ENCODE measurements at places on chromosomes 5 and 9.

DNA sequence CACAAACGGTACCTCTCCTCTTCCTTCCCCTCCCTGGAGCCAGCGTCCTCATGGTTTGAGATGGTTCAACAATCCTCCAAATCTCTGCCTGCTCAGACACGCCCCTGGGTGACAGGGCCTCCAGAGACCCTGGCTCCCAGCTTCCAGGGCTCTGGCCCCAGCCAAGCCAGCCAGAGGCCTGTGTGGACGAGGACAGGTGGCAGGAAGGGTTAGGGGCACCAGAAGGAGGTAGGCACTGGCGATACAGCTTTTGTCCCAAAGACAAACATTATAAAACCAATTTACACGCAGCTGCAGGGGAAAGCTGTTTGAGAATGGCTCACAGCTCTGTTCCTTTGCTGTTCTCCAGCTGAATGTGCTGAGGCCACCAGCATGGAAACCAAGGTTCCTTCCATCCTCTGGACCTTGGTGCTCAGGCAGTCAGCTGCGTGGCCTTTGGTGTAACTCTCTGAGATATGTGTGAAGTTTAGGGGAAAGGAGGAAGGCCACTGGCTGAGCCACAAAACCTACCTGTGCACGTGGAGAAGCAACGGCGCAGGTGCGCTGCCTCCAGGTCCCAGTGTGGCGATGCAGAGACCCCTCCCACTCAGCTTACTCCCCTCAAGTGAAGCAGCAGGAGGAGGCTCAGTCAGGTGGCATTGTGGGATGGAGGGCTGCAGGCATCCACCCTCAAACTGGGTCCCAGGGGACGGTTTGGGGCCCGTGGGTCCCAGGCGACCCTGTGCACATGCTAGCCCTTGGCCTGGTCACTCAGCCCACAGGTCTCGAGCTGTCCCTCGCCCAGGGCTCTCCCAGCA is 4.3 kb upstream of the QRFP start:
- no peak for DNase-seq

DNA sequence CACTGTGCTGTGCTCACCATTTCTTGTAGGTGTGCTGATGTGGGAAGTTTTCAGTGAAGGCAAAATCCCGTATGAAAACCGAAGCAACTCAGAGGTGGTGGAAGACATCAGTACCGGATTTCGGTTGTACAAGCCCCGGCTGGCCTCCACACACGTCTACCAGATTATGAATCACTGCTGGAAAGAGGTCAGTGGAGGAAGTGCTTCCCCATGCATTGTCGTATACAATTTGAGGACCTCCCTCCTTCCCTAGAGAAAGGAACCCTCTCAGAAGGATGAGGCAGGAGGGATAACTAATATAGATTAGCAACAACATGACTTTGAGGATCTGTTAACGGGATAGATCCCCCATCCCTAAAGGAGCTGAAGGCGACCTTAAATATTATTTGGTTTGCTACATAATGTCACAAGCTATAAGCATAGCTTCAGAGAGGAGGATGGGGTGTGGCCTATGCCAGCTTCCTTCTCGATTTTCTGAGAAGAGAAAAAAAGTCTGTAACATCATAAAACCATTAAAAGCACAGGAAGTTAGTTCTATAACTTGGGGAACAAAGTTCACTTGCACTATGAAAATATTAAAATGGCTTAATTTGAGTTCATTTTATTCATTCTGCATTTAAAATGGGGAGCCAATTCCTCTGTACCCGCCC is 17.0 kb upstream of the CYFIP2 start:
- DNase-seq, result no peak

GRCh38 chr5:173778152-173778782 is 109.9 kb upstream of the CPEB4 start:
- DNase-seq, result no peak

GRCh38 chr5:80468131-80468530 is 19.8 kb upstream of the FAM151B start:
- no peak for DNase-seq

- no peak for DNase-seq
Observed at GRCh38 chr9:85077944-85078343, 408.4 kb downstream of the NTRK2 start.

- DNase-seq, result no peak
Observed at GRCh38 chr5:180259260-180259611, 32.6 kb downstream of the MAPK9 start.

DNA sequence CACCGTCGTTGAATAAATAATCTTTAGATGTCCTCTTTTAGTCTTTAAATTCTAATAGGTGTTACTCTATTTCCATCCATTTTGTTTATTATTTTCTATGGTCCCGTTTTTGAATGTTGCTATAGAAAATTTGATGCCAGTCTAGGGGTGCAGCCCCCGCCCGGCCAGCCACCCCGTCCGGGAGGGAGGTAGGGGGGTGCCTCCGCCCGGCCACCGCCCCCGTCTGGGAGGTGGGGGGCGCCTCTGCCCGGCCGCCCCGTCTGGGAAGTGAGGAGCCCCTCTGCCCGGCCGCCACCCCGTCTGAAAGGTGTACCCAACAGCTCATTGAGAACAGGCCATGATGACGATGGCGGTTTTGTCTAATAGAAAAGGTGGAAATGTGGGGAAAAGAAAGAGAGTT is 2372.2 kb upstream of the WWC1 start:
- DNase-seq, result no peak

DNA sequence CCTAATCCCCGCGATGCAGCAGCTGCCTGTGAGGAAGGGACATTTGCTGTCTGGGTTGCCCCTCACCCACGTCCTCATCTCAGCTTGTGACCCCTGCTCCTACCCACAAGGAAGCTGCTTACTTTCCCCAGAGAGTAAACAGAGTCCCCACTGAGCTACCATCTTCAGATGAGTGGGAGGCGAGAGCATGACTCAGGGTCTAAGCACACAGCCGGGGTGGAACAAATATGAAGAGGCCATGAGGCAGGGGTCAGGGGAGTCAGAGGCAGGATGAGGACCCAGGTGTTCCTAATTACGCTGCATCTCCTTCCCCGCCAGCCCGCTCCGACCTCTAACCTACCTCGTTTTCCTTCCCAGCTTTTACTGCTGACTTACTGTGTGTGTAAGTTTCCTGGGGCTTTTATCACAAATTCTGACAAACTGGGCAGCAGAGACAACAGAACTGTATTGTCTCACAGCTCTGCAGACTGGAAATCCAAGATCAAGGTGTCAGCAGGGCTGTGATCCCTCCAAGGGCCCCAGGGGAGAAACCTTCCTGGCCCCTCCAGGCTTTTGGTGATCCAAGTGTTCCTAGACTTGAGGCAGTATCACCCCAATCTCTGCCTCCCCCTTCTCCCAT is 94.0 kb upstream of the DNAH5 start:
- peak; percentile 61 for DNase-seq

DNA sequence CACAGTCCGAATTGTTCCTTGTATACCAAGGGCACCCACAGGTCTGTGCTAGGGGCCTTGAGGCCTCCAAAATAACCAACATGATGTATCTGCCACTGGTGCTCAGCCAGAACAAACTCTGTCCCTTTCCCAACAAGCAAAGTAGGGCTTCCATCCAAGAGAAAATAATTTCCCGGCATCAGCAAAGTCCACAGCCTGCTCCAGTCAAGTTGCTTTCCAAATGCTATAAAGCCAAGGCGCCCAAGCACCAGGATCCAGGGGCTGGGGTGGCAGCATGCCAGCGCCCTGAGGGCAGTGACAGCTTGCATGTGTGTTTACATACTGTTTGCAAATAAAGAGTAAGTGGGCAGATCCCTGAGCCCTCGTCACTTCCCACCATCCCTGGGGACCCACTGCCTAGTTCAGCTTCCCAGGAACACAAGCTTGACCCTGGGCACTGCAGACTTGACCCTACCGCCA is 155.9 kb downstream of the ERCC6L2 start:
- DNase-seq, result no peak

DNA sequence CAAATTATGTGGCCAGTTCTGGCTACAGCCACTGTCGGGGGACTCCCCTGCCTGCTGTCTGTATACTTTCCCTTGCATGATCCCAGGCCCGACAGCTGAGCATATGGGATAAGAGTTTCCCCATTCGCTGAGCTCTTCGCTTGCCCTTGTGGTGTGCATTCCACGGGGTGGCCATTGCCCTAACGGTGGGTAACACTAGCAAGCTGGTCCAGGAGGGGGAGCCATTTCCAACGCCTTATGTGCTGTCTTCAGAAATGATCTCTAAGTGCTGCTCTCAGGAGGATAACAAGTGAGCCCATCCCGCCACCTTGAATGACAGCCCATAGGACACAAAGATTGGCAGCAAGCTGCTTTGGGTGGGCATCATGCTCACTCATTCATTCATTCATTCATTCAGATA is 190.9 kb downstream of the FSTL4 start:
- DNase-seq, result peak; percentile 3

DNA sequence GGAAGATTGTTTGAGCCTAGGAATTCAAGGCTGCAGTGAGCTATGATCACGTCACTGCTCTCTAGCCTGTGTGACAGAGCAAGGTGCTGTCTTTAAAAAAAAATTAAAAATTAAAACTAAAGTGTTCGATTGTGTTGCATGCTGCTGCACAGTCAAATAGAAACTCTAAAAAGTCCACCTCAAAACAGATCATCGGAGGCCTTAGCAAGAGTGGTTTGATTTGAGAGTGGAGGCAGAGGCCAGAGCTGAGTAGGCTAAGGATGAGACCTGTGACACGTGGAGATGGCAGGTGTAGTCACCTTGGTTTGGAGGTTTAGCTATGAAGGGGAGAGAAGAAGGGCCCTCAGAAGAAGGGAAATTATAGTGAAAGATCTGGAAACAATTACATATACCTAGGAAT is 2.8 kb upstream of the PTPDC1 start:
- DNase-seq, result no peak

DNA sequence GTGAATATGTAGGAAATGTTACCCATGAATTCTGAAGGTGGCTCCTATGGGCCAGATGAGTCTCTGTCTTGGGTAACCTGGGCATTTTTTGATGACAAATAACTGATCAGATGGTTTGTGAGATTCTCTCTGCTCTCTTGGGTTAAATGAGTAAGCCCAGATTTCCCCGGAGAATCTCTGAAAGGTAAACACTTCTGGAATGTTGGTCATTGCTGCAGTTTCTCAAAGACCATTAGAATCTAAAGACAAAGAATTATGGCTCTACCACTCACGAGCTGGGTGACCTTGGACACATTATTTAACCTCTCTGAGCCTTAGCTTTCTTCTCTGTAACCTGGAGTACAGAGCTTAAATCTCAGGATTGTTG is 191.2 kb downstream of the DAB2IP start:
- peak; percentile 71 for DNase-seq

- DNase-seq, result no peak
Observed at GRCh38 chr9:132327537-132327936, 27.2 kb downstream of the SETX start.

DNA sequence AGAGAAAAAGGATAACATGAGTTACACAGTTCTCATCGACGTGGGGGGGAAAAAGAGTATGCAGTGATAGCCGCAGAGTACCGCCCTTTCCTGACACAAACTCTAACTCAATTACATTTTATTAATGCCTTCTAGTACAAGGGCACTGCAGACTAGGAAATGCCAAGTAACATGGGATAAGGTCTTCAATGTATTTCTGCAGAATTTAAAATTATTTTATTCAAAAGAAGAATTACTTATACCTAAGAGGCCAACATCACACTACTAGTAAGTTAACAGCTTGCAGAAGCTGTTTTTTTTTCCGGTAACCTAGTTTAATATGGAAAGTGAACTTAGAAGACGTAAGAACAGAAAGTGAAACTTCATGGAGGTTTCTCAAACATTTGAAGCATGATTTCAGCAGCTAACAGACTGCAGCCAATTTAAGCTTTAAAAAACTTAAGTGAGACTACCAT is 3.9 kb downstream of the SETX start:
- DNase-seq, result no peak

GRCh38 chr5:109327570-109327969 is 82.2 kb downstream of the PJA2 start:
- DNase-seq, result no peak

DNA sequence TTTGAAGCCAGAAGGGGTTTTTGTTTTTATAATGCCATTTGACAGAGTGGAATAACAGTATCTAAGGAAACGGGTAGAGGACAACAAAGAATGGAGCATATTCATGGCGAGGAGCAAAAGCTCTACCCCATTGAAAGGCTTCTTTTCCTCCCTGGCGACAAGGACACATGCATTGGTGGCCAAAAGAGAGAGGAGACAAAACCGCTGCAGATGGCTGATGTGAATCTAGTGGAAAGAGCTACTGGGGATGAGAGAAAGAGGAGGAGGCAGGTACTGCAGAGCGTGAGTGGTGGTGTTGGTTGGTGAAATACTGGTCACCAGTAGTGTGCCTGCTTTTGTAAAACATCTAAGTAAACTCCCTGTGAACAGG is 491 bp downstream of the APC start:
- peak; percentile 19 for DNase-seq

- DNase-seq, result no peak
Observed at GRCh38 chr5:74122175-74122574, 496.2 kb downstream of the ARHGEF28 start.

GRCh38 chr9:79962836-79963235 is 391.1 kb downstream of the TLE4 start:
- DNase-seq, result no peak

- no peak for DNase-seq
Observed at GRCh38 chr9:87498046-87498810, 561 bp downstream of the DAPK1 start.

- DNase-seq, result no peak
Observed at GRCh38 chr9:13478160-13478559, 198.7 kb upstream of the MPDZ start.

DNA sequence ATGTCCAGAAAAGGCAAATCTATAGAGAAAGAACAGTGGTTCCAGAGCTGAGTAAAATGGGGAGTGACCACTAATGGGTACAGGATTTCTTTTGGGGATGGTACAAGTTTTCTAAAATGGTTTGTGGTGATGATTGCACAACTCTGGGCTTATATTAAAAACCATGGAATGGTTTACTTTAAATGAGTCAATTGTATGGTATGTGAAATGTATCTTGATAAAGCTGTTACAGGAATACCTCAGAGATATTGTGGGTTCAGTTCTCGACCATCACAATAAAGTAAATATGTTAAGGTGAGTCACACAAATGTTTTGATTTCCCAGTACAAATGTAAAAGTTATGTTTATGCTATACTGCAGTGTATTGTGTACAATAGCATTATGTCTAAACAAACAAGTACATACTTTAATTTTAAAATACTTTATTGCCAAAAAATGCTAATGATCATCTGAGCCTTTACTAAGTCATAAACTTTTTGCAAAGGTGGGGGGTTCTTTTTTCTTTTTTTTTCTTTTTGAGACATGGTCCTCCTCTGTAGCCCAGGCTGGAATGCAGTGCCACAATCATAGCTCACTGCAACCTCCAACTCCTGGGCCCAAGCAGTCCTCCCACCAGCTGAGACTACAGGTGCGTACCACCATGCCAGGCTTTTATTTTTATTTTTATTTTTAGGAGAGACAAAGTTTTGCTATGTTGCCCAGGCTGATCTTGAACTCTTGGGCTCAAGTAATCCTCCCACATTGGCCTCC is 65.9 kb downstream of the SHOC1 start:
- DNase-seq, result peak; percentile 85

Data from HFFc6 (cell line).